ENCODE measurements at places on chromosomes 1 and 21.

DNA sequence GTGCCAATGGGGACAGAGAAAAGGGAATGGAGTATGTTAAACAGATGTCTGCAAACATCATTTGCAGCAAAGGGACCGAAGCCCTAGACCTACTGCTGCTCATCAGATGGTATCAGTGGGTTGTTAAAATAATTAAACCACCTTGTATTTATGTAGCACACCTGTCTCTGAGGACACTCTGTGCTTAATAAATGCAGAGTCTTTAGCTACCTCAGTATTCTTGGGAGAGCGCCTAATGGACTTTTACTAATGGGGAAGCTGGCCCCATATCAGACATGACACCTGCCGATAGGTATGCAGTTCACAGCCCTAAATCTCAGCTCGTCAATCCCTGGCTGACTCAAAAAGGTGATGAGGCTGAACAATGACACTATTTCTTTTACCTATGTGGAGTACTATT lies 54.4 kb downstream of the SYT6 start:
- no peak for DNase-seq

- no peak for DNase-seq
Measured at GRCh38 chr1:150536836-150537731, 12.1 kb upstream of the ADAMTSL4 start.

- no peak for DNase-seq
Measured at GRCh38 chr1:159869173-159869572, 6.7 kb upstream of the VSIG8 start.

- no peak for DNase-seq
Measured at GRCh38 chr1:10514490-10515235, 39.9 kb downstream of the PEX14 start.

- DNase-seq = no peak
Measured at GRCh38 chr1:86207323-86207722, 50.8 kb upstream of the COL24A1 start.

- DNase-seq = no peak
Measured at GRCh38 chr1:156845055-156845952, 13.6 kb downstream of the INSRR start.

DNA sequence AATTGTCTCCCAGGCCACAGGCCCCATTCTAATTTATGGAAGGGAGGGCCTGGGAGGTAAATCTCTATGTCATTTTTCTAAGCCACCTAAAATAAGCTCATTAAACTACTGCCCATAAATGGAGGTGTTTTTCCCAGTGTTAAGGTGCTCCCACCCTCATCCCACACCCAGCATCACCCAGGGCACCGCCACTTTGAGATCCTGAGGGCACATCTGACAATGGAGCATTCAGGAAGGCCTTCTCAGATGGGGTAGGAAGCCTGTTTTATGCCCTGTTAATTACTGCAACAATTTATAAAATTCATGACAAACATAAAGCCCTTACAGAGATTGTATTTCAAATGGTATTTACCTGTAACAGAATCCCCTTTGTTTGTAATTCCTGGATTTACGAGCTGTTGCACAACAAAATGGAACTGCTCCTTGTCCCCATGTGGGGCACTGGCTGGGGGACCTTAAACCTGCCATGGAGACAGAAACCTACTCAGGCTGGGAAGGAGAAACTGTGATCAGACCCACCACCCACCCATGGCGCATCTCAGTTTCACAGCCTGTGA lies 319.5 kb upstream of the USP24 start:
- no peak for DNase-seq

DNA sequence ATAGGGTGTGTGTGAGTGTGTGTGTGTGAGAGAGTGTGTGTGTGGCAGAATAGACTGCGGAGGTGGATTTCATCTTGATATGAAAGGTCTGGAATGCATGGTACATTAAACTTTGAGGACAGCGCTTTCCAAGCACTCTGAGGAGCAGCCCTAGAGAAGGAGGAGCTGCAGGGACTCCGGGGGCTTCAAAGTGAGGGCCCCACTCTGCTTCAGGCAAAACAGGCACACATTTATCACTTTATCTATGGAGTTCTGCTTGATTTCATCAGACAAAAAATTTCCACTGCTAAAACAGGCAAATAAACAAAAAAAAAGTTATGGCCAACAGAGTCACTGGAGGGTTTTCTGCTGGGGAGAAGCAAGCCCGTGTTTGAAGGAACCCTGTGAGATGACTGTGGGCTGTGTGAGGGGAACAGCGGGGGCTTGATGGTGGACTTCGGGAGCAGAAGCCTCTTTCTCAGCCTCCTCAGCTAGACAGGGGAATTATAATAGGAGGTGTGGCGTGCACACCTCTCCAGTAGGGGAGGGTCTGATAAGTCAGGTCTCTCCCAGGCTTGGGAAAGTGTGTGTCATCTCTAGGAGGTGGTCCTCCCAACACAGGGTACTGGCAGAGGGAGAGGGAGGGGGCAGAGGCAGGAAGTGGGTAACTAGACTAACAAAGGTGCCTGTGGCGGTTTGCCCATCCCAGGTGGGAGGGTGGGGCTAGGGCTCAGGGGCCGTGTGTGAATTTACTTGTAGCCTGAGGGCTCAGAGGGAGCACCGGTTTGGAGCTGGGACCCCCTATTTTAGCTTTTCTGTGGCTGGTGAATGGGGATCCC lies 18.3 kb upstream of the HDAC1 start:
- DNase-seq = no peak

DNA sequence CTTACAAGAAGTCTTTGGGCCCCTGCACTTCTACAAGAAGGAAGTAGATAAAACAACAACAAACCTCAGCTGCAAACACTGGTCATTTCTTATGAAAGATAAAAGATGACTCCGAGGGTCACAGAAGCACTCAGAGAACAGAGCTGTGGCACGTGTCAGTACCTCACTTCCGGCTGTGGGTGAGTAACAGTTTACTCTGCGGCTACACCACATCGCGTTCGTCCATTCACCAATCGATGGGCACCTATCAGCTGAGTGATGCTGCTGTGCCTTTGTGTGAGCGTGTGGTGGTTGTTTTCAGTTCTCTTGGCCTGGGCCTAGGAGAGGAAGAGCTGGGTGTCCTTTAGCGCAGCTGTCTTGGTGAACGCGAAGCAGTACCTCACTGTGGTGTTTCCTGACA lies 49.9 kb downstream of the COL6A1 start:
- no peak for DNase-seq

DNA sequence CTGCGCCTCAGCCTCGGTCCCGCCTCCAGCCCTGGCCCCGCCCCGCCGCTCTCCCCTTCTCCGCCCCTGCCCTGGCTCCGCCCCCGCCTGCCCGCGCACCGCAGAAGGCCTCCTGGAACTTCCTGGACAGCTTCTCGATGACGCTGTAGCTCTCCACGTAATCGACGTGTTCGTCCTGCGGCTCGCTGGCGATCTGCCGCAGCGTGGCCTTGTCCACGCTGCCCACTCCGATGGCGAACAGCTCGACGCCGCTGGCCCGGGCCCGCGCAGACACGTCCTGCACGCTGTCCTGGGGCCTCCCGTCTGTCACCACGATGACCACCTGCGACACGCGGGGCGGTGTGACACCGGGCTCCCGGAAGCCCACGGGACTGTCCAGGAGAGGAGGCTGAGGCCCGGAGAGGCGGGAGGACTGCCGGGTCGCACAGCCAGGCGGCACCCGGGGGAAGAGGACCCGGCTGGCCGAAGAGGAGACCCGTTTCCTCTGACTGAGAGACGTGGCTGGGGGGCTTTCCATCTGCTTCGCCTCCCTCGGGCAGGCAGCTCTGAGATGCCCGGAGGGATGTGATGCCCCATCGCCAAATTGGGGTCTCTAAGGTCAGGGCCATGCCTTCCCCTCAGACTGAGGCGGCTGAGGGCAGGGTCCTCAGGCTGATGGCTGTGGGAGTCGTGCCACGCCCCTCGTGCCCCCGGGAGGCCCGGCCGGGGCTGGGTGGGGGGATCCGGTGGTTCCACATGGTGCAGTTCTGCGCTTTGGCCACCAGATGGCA lies 4.6 kb downstream of the MATN1 start:
- DNase-seq = peak; percentile 71

DNA sequence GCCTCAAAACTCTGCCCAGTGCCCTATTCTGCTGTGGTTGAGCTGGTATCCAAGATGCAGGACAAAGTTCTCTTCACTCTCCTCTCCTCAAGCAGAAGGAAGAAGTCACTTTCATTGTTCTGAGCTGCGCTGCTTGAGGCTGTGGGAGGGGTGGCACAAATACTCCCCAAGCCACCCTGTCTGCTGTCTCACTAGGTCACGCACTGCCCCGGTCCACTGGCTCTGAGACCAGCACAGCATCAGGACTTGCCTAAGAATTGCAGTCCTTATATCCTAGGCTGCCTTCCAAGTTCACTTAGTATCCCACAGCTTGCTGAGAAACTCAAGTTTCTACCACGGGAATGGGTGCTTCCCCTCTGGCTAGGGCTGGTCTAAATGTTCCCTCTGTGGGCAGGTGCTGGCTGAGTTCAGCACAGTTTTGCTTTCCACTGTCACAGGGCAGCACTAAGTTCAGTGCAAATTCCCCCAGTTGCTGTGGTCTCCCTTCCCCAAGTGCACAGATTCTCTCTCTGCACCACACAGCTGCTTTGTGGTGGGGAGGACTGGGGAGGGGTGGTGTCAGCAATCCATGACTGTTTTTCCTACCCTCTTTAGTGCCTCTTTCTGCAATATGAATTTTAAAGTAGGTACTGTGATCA lies 32.4 kb downstream of the SLC9C2 start:
- DNase-seq = peak; percentile 9
